ENCODE measurements at places on chromosomes 4 and X.

GRCh38 chr4:105807496-105807895, 87.8 kb upstream of the NPNT start:
- no peak for DNase-seq

DNA sequence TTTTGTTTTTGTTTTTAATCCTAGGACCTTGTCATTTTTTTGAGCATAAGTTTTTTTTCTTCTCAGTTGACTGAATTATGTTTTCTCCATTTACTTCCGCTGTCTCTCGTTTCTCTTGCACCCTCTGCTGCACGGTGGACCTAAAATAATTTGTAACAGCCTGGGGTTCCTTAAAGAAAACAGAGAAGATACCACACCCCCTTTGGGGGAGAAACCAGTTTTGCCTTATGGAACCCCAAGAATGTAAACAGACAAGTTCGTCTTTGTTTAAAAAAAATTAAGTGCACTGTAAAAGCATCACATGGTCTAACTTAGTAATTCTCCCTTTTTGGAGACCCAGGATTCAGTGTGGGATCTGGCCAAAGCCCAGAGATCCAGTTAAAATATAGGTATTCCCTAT, 32.8 kb upstream of the MAGEA4 start:
- no peak for DNase-seq

GRCh38 chr4:30929649-30930048, 209.5 kb downstream of the PCDH7 start:
- DNase-seq = no peak

- no peak for DNase-seq
Measured at GRCh38 chr4:104848597-104849225, 298.0 kb upstream of the TET2 start.

DNA sequence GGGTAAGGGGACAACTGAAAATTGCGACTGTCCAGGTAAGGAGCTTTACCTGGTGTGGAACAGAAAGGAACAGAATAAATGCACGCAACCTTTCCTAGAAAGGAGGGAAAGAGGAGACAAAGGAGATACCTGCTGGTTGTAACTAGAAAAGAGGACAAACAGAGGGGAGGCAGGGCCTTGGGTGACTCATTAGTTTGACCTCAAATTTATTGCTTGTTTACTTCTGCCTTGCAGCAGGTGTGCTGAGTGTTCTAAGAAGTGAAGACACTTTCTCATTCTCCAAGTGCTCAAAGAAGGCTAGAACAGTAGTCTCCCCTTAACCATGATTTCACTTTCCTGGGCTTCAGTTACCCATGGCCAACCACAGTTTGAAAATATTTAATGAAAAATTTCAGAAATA, 123.1 kb upstream of the BOD1L1 start:
- DNase-seq = no peak

DNA sequence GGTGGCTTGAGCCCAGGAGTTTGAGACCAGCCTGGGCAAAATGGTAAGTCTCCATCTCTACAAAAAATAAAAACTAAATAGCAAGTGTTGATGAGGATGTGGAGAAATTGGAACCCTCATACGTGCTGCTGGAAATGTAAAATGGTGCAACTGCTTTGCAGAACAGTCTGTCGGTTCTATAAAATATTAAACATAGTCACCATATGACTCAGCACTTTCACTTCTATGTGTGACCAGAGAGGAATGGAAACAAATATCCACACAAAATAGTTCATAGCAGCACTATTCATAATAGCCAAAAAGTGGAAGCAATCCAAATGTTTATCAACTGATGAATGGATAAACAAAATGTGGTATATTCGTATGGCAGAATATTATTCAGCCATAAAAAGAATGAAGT, 60.8 kb upstream of the FMR1 start:
- no peak for DNase-seq

DNA sequence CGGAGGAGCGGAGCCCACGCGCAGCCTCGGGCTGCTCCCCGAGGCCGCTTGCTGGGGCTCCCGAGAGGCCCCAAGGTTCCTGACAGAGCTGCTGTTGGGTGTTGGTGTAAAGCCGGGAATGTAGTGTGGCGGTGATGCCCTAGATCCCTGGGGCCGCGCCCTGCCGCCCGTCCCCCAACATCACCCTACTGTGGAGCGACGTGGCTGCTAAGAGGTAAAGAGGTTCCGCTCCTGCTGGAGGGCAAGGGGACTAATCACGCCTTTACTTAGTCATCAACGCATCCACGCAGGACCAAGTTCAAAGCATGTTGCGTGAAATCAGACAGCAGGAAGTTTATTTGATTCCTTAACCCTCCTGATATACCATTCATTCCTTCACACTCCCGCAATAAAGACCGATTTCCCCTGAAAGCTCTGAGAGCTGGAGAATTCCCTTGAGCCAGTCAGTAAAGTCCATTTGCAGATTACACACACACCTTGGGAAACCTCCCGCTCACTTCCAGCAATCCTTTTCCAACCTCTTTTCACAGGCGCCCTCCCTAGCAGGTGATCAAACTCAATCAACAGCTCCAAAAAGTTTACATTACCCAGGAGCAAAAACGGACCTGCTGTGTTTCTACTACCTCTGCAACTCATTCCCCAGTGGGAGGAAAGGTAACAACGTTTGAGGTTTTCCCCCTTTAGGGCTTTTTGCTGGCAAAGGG, 579 bp upstream of the GABRA2 start:
- no peak for DNase-seq

- DNase-seq = no peak
Measured at GRCh38 chr4:100694467-100694866, 176.6 kb upstream of the EMCN start.

DNA sequence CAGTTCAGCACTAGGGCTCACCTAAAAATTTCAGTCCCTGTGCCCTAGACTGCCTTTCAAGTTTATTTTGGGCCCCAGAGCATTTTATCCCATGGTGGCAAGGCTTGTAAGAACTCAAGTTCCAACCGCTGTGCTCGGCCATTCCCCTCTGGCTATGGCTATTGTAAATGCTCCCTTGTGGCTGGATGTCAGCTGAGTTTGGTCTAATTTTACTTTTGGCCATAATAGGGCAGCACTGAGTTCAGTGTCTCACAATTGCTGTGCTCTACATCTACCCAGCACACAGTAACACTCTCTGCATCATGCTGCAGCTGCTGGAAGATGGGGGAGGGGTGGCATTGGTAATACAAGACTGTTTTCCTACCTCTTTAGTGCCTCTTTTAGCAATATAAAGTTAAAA, 210.8 kb upstream of the IRS4 start:
- no peak for DNase-seq

Measured in NCI-H2171 treated with DMSO at 0.1 percent for 48 hours (cell line).